Activated T-cell treated with anti-CD3 and anti-CD28 coated beads for 1 hour (primary cell): ENCODE measurements at places on chromosomes 1 and 21.

DNA sequence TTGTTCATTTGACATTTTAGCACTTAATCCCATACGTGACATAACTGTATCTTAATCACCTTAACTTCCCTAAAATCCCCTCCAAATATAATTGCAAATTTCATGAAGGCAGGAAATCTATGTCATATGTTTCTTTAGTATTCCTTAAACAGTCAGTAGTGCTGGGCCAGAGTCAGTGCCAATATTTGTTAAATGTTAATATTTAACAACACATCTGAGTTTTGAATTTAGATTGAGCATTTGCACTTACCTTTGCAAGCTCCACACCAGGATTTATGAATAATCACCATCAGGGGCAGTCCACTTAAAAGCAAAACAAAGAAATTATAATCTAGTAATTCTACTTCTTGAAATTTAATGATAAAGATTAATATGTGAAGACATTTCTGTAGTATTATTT lies 5.3 kb downstream of the KTI12 start:
- DNase-seq, result no peak

- no peak for DNase-seq
These were observed 20.6 kb upstream of the RCAN3 start for GRCh38 chr1:24481843-24482610.

DNA sequence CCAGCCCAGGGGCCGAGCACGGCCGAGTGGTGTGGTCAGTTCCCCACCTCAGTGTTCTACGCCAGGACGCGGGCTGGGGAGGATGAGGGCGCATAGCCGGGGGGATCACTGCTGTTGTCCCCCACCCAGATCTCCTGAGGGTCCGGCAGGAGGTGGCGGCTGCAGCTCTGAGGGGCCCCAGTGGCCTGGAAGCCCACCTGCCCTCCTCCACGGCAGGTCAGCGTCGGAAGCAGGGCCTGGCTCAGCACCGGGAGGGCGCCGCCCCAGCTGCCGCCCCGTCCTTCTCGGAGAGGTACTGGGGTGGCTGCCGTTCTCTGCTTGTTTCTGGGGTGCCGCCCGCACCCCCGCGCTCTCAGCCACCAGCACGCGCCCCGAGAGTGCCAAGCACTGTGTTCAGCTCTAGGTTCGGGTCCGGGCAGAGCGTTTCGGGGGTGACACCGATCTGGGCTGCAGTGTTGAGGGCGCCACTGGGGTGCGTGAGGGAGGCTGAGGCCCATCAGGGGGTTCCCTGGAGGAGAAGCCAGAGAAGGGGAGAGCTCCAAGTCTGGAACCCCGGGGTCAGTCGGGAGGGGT lies 17.4 kb downstream of the SAMD11 start:
- no peak for DNase-seq

DNA sequence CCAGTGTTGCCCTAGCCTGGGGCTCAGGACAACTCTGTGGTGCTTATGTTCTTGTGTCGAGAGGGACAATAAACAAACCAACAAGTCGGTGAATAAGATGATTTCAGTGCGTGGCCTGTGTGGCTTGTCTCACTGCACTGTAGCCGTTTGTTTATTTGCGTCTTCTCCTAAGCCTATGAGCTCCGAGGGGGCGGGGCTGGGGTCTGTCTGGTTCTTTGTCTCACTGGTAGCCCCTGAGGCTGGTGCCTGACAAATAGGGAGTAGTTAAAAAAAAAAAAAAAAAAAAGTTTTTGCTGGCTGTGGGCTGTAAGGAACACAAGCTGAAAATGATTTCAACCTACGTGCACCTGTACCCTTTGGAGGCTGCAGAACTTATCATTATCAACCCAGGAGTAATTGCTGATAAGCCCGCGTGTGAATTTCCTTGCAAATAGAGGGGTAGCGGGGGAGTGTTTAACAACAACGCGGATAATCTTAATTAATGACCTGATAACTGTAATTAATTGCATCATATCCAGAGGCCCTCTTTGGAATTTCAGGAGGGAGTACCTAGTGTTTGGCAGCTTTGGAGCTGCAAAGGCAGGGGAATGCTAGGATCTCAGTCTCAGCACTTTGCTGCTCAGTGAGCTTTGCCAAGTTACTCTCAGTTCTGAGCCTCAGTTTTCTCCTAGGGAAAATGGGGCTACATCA lies 925 bp upstream of the ARHGEF10L start:
- DNase-seq, result no peak

DNA sequence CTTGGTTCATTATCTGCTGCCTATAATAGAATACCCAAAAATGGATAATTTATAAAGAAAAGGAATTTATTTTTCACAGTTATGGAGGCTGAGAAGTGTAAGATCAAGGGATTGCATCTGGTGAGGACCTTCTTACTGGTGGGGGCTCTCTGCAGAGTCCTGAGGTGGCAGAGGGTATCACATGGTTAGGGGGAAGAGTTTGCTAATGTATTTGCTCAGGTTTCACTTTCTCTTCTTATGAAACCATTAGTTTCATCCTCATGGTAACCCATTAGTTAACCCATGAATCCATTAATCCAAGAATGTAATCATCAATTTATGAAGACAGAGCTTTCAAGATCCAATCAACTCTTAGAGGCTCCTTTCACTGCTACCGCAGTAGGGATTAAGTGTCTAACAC lies 120.6 kb downstream of the DNM3 start:
- DNase-seq, result no peak

DNA sequence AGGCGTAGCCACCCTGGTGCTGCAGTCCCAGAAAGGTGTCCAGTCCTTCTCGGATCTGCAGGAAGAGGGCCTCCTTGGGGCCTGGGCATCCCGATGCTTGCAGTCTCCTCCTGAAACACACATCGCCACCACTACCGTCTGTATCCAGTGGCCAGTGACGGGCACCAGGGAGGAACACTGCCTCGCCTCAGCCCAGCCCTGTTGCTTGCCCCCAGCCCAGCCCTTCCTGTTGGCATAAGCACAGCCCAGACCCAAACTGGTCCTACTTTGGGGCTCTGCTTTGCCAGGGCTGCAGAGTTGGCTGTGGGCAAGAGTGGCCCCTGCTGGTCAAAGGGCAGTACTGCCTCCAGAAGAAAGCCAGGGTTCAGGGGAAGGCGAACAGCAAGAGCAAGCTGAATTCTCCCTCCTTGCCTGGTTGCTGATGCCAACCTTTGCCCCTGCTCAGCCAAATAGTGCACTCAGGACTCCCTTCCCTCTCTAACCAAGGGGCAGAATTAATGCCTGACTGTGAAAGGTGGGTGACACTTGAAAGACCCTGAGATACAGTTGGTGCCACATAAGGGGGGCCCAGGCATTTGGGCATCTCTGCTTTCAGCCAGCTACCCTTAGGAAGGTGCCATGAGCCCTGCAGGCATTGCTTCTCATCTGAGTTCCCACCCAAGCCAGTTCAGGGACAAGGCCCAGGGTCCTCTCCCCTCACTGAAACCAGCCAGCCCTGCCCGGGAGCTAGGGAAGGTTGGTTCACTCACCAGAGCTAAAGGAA lies 11.1 kb upstream of the ARHGEF2 start:
- peak; percentile 68 for DNase-seq

DNA sequence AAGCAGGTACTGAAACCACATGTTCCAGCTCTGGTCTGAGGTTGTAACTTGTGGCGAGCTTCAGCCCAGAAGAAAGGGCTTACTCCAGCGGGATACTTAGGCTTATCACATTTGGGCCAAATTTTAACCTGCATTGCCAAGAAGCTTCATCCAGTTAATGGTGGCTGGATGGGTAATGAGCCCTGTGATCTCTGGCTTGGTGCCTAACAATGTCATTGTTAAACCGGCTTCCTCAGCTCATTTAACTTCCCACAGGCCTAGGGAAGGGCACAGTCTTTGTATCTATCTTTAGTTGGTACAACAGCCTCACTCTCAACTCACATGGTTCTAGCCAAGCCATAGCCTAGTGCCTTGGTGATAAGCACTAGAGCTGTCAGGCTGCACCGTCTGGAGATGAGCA lies 43.6 kb upstream of the CCDC190 start:
- no peak for DNase-seq
